Epithelial cell of alveolus of lung (primary cell): ENCODE measurements at places on chromosomes 4 and X. TPM values are rescaled to one million over a fixed set of nuclear protein-coding genes. Genes with fewer than 3 reads are reported as not detected.

GPRASP1 gene
- 0.65 and 1.2 TPM in 2 replicates for total RNA-seq

ARHGAP36 gene
- total RNA-seq, result not detected in 2 replicates

GAGE13 gene
- total RNA-seq, result not detected in 2 replicates

CEP135 gene
- 2.6 and 3.9 TPM in 2 replicates for total RNA-seq

FAM149A gene
- 5.6 and 6.6 TPM in 2 replicates for total RNA-seq

SYP gene
- total RNA-seq, result 0.13 TPM in 1 of 2 replicates, not detected in the other

MTCP1 gene
- 0.78 and 0.96 TPM in 2 replicates for total RNA-seq

AMOT gene
- 1.9 and 6.9 TPM in 2 replicates for total RNA-seq

IL2 gene
- not detected in 2 replicates for total RNA-seq
